ENCODE measurements at places on chromosomes 4 and X.

DNA sequence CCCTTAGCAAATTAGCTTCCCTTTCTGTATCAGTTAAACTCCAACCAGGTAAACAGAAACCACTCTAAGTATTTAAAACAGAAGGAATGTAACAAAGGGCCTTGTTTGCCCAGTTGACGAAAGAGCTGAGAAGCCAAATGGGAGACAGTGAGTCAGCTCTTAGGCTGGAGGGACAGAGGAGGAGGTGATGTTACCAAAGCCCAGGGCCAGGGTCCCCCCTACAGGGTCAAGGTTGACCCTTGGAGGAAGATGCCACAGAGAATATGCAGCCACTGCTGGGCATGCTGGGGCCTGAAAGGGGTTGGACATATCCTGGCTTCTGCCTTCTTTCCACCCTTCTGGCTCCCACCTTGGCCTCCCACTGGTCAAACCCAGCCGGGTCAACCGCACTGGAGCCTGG, 38.3 kb upstream of the LGI2 start:
- no peak for DNase-seq

GRCh38 chrX:23864742-23865326, 42.9 kb downstream of the APOO start:
- DNase-seq = no peak

DNA sequence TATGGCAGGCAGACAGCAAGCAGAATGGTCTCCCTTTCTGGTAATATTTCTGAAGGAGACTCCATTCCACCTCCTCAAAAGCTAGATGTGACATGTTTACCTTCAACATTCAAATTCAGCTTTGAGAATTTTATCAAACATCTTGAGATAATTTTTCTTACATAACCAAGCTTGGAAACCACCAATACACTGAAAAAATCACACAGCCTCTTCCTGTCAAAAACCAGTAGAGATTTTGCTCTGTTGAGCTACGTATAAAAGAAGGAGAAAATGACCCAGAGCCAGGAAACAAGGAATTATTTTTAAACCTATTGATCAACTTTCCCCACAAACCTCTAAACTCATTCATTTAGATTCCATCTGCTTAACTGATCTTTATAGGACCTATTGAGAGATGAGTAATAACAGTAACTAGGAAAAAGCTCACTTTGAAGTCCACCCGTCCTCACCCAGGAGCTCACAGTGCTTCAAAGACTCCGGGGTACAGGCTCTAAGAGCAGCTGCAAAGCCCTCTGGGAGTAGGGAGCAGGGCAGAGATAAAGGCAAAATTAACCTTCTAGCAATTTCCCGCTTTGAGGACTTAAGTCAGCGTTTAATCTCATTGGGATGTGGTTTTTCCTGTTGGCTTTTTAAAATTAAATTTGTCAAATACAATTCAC, 318.2 kb upstream of the RASGEF1B start:
- no peak for DNase-seq

GRCh38 chr4:167290678-167291077, 56.4 kb upstream of the SPOCK3 start:
- DNase-seq = no peak

DNA sequence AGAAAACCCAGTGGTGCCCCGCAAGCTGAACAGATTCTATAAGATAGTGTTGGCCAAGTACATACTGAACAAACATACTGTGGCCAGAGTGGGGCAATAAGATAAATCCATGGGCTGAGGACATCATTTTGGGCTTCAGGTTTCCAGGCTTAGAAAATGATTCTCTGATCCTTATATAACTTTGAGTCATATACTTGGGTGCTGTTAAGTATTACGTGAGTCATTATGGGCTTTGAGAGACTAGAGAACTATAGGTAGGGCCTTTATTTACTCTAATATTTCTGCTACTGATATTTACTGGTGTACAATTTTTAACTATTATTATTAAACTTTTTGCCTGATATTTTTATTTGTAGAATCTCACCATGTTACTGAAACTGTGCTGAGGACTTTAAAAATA, 586.1 kb downstream of the CENPC start:
- no peak for DNase-seq

- no peak for DNase-seq
These were observed 215.5 kb downstream of the APBB2 start for GRCh38 chr4:40998675-40999358.

DNA sequence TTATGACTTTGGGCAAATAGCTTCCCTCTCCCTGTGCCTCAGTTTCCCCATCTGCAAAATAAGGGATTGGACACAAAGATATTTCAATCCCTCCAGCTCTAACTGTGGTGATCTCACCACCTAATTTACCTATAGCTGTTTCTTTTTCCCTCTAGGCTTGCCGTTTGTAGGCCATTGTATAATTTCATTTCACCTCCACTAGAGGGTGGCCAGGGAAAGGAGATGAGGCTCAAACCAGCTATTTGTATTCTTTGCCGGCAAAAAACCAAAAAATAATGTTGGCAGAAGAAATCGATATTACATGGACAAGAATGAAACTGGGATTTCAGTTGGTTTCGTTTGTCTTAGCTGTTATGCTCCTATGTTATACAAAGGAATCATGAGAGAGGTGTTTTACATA, 36.1 kb upstream of the DOCK11 start:
- peak; percentile 4 for DNase-seq

GRCh38 chr4:39699687-39700409, 1.9 kb downstream of the UBE2K start:
- no peak for DNase-seq

- no peak for DNase-seq
These were observed 31.2 kb downstream of the CCNI start for GRCh38 chr4:77044461-77045150.

- no peak for DNase-seq
These were observed 47.5 kb upstream of the STS start for GRCh38 chrX:7100022-7100421.

Data from T-helper 17 cell (primary cell).